NCI-H187 treated with DMSO at 0.1 percent for 48 hours (cell line): ENCODE measurements at places on chromosomes 11 and 22.

DNA sequence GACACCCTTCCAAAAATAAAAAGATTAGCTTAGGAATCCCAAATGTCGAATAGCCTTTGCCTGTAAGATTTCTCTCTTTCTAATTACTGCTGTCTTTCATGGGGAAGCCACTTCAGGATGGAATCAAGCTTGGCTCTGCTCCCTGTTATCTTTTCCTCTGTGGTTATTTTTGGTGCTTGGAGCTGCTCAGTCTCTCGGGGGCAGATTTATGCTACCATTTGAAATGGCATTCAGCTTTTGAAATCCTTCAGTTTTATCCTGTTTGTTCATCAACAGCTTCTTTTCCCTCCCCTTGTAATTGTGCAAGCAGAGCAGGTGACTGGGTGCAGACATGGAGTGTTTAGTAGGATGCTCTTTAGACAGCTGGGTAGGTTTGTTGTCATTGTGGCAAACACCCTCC lies 111.0 kb downstream of the DBX1 start:
- DNase-seq: no peak

- DNase-seq: peak; percentile 4
Observed at GRCh38 chr11:123559523-123559955, 94.9 kb downstream of the SCN3B start.

DNA sequence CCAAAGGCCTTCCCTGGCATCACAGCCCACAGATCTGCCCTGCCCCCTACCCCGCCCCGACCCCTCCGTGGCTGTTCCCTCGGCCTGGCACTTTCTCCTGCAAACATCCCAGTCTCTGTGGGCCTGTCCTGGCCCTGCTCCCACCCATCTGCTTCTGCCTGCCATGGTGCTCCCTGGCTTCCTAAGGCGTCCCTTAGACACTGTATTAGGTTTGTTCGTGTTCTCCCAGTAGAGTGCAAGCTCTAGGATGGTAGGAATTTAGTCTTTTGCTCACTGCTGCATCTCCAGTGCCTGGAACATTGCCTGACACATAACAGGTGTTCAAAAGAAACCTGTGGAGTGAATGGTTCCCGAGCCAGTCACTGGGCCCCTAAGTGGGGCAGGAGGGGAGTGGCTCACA lies 69.6 kb upstream of the PITPNB start:
- no peak for DNase-seq

GRCh38 chr22:43944670-43945430 lies 10.4 kb upstream of the SAMM50 start:
- no peak for DNase-seq

- no peak for DNase-seq
Observed at GRCh38 chr11:12764187-12764914, 90.1 kb downstream of the TEAD1 start.

DNA sequence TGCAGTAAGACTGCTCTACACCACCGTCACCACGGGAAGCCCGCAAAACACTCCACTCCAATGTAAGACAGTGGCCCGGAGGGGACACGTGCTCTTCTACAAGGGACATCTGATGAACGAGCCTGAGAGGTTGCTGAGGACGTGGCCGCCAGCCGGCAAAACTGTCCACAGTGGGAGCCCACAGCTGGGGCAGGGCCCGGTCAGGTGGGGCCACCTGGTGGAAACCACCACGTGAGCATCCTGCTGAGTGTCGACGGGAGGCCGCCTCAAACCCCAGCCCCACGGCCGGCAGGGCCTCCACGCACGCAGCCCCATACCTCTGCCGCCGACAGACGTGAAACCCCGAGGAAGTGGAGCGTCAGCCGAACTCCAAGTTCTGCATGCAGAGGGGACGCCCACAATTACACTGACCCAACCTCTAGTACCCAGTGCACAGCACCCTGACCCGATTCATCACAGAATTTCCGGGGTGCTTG lies 42.6 kb downstream of the BRD1 start:
- no peak for DNase-seq

- no peak for DNase-seq
Observed at GRCh38 chr11:44792171-44792570, 65.4 kb downstream of the TSPAN18 start.

- DNase-seq: no peak
Observed at GRCh38 chr11:72781313-72782080, 12.3 kb downstream of the STARD10 start.

- no peak for DNase-seq
Observed at GRCh38 chr11:122524898-122525297, 130.6 kb upstream of the UBASH3B start.

GRCh38 chr11:115377882-115378296 lies 126.3 kb downstream of the CADM1 start:
- no peak for DNase-seq

GRCh38 chr11:68383976-68384501 lies 71.6 kb downstream of the LRP5 start:
- no peak for DNase-seq

GRCh38 chr11:129267716-129268115 lies 75.6 kb upstream of the ARHGAP32 start:
- DNase-seq: no peak

DNA sequence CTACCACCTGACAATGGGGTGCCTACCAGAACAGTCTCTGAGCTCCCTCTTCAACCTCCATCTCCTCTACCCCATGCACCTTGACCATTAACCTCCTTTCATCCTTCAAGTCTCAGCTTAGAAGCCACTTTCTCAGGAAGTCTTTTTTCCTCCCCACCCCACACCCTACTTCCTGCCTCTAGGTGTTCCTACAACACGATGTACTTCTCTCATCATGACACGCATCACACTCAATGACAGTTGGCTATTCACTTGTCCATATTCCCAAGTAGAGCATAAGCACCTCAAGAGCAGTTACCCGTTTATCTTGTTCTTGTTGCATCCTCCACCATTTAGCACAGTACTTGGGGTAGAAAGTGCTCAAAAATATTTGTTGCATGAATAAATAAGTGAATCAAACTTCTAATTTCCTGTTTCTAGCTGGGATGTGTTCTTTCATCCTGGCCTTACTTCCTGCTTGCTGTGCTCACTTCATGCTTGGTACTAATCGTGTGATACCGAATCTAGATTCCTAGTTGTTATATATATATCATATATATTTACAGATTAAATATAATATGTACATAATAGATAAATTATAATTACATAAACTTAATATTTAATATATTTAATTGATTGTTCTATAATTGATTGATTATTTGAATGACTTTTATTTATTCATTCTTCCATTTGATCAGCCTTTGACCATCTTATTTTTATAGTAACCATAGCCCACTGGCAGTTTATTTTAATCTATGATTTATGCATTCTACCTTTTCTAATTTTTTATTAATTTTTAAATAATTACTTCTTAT lies 177.5 kb upstream of the TMEM45B start:
- no peak for DNase-seq

- DNase-seq: no peak
Observed at GRCh38 chr11:31699066-31699465, 112.1 kb downstream of the PAX6 start.

DNA sequence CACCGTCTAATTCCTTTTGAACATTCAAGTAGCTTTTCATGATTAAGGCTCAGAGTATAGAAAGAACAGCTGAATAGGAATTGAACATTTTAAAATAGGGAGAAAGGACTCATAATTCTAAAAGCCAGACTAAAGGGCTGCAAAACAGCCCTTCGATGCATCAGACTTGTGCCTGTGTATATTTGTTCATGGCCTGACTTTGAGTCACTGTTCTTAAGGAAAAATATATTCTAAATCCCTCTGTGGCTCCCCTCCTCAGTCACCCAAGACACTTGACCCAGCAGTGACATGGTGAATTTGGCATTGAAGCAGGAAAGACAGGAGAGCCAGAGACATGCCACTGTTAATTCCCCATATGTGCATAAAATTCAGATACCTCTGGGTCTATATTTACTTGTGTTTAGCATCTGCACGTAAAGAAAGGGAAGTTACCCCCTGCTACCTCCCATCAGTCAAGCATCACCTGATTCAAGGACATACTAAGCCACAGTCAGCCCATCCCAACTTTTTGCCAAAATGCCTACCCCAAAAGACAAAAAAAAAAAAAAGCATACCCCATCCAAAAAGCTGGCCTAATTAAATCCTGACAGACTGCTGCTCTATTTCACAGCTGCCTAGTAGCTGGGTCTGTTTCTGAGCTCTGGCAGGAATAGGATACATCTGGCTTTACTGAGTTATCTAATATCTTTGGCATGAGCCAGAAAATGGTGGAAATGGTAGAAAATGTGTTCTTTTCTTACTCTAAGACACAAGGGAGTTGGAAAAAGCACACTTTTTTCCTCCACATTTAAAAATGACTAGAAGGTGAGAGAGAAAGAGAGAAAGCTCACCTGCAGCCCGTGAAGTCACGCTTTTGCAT lies 93.5 kb downstream of the COMMD9 start:
- DNase-seq: no peak

- no peak for DNase-seq
Observed at GRCh38 chr11:59225017-59225416, 12.3 kb upstream of the MPEG1 start.

DNA sequence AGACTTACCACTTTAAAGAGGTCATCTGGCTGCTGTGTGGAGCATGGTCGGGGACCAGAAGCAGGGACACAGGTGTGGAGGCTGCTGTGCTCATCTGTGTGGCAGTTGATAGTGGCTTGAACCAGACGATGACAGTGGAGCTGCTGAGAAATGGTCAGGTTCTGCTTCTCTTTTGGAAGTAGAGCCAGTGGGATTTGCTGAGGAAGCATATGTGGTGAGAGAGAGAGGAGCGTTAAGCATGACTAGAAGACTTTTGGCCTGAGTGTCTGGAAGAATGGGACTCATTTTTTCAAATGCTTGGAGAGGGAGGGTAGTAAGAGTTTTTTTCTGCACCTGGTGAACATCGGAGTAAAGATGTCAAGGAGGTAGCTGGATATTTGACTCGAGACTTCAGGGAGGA lies 12.5 kb upstream of the SREBF2 start:
- no peak for DNase-seq

GRCh38 chr11:132357811-132358572 lies 987.6 kb downstream of the NTM start:
- DNase-seq: no peak

DNA sequence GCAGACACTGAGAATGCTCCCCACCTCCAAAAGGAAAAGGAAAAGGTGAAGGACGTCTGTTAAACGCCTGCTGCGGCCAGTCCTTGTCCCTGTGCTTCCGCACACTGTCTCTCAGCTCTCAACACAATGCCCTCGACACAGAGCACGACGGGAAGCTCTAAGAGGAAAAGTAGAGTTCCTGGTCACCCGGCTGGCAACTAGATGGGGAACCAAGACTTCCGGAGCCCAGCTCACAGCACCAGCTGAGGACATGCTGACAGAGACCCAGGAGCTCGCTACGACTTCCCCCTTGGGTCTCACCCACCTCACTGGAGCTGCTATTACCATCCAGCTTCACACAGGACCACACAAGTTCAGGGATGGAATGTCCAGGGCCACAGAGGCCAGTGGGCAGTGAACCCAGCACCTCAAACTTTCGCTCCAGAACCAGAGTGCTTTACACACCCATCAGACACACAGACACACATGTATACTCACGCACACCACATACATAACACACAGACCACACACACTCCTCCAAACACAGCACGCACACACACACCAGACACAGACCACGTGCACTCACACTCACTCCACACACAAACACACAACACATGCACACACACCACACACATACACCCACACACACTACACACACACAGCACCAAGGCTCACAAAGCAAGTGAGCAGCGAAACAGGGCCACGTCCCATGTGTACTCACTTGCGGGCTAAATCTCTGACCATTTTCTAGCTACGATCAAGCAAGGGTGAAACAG lies 9.6 kb downstream of the SULT4A1 start:
- DNase-seq: no peak

- no peak for DNase-seq
Observed at GRCh38 chr11:103953797-103954486, 82.5 kb upstream of the DDI1 start.

- no peak for DNase-seq
Observed at GRCh38 chr11:1078191-1078601, 3.5 kb downstream of the MUC2 start.

DNA sequence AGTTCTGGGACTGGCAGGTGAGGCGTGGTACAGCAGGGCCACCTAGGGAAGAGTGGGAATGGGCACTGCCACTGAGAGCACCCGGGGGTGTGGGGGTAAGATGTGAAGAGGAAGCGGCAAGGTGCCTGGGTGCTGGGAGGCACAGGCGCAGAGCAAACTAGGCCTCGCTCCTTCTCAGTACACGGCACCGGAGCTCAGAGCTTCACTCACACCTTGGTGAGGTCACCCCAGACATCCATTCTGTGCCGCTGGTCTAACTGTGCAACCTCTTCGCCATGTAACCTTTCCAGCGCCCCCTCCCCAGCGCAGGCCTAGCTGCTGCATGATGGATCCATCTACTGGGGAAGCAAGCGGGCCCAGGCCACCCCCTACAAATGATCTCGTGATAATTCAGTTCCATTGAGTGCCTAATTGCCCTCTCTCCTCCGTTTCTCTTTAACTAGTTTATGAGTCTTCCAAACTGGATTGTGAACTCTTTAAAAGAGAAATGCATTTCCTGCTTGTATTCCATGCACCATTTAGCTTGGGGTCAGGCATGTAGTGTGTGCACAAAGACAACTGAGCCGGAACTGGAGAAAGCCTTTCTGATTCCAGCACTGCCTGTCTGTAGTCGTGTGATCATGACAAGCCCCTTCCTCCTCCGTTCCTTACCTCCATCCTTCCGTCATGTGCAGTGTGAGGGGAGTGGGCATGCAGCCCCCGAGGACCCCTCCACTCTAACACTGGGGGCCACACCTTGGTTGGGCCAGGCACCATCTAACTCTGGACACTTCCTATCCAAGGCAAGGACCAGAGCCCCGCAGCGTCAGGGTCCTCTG lies 1475.2 kb downstream of the TBC1D22A start:
- no peak for DNase-seq
